ENCODE measurements at places on chromosomes 1 and 21. TPM values are rescaled to one million over a fixed set of nuclear protein-coding genes. Genes with fewer than 3 reads are reported as not detected.

DNA sequence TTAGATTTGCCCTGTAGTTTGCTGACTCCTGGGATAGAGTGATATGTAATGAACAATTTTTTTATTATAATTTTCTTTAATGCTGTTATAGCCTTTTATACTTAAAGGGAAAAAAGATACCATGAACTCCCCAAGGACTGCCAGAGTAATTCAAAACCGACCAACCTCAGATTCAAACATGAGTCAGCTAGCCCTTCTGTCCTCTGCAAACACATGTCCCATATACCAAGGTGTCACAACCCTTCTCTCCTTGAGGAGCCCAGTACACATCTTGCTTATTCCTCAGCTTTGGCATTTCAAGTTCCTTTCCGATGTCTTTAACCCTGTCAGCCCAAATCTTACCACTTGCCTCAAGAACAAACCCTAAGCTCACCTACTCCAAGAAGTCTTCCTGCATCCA lies 184.9 kb downstream of the KCNH1 start:
- H3K4me3 ChIP-seq = no peak overlapping the region
- no peak for DNase-seq
- H3K36me3 ChIP-seq = no peaks in the 10 kb centered on the region
- no peaks in the 10 kb centered on the region for H3K4me1 ChIP-seq

DNA sequence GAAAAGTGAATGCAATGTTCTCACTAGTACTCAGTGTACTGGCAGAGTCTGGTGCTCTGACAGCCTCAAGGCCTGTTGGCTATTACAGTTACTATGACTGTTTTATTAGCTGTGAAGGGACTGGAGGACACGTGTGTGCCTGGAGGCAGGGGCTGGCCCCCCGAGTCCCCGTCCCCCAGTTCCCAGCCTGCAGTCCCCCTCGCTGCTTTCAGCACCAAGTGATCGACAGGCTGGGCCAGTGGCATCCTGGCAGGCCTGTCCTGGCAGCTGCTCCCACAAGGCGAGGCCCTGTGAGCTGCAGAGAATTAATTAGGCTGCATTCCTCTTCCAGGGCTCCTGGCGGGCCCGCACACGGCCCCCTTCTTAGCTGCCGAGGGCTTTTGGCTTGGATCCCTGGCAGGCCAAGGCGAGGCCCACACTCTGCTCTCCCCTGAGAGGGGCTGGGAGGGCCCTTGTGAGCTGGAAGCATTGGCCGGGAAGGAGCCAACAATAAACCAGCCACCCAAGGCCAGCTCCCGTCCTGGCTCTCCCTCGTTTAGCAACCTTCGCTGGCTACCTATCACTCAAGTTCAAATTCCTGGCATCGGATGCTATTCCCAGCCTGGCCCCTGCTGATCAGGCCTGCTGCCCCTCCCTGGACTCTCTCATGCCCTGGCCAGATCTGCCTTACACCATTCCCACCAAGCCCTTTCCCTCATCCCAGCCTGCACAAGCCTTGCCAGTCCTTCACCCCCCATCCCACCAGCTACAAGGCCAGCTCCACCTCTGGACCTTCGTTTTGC lies 9.8 kb downstream of the EDN2 start:
- DNase-seq = no peak
- no peaks in the 10 kb centered on the region for H3K36me3 ChIP-seq

Gene GJC2
- 3.8 TPM for polyA plus RNA-seq

DNA sequence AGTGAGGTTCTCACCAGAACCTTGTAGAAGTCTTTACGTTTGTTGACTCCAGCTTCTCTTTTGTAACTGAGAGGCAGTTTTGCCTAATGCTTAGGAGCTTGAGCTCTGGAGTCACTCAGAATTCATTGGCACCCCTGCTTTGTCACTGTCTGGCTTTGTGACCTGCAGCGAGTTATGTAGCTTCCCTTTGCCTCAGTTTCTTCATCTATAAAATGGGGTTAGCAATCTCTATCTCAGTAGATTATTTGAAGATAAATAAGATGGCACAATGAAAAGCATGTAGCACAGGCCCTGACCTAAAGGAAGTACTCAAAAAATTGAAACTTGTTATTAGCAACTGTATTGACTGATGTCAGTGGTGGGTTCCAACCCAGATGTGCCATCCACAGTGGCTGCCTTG lies 8.1 kb downstream of the DHDDS start:
- H3K4me3 ChIP-seq = no peak overlapping the region
- no peaks in the 10 kb centered on the region for H3K27me3 ChIP-seq
- DNase-seq = no peak
- H3K36me3 ChIP-seq = no peaks in the 10 kb centered on the region

- DNase-seq = no peak
- no peak overlapping the region for H3K4me3 ChIP-seq
These were observed 218.7 kb downstream of the TM2D1 start for GRCh38 chr1:61506236-61506635.

DNA sequence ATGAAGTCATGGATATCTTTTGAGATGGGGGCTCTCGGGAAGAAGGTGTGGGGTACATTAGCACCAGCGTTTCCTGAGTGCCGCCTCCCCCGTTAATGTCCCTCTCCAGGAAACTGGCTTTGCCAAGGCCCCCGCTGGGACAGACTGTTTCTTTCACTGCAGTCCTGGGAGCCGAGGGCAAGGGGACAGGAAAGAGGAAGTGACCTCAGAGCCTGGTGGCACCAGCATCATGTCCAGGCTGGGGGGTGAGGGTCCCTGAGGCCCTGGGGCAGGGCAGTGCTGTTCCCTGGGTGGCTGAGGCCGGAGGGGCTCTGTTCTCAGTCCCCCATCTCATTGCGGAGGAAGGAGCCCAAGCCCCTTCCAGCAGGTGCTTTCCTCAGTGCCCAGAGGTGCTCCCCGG lies 5.8 kb downstream of the PFKL start:
- no peak overlapping the region for H3K27ac ChIP-seq
- no peaks in the 10 kb centered on the region for H3K36me3 ChIP-seq

Gene AADACL4
- not detected for polyA plus RNA-seq

GRCh38 chr1:213409208-213409631 lies 358.2 kb downstream of the RPS6KC1 start:
- H3K36me3 ChIP-seq = no peaks in the 10 kb centered on the region
- DNase-seq = no peak
- H3K4me1 ChIP-seq = no peaks in the 10 kb centered on the region
- H3K27me3 ChIP-seq = no peaks in the 10 kb centered on the region
- no peak overlapping the region for H3K27ac ChIP-seq

DNA sequence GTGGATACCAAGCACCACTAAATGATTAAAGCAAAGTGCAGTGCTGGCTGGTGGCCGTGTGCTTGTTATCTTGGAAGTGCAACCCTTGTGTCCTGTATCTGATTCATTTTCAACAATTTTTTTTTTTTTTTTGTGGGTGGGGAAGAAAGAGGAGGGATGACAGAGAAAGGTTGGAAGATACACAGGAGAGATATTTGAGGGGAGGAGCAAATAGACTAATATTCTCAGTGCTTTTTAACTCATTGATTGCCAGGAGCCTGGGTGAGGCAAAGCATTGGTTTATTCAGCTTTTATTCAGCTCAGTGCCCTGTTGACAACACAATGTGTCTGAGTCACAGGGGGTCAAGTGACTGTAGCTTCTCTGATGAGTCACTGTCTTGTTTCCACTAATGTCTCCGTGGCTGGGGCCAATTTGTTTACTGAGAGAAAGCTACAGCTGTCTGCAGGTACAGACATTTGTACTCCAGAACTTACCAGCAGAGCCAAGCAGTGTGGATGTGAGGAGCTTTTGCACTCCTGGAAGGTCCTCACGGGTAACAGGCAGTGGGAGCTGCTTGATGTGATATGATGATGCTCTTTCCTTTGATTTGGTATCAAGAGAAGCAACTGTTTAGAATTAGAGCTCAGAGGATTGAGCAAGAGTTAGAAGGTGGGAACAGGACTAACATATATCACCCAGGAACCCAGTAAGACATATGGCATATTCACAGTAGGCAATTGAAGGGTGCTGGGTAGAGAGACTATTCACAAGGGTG lies 23.6 kb upstream of the DNM3 start:
- no peaks in the 10 kb centered on the region for H3K27me3 ChIP-seq
- no peaks in the 10 kb centered on the region for H3K36me3 ChIP-seq
- H3K4me1 ChIP-seq = no peaks in the 10 kb centered on the region
- DNase-seq = no peak

DNA sequence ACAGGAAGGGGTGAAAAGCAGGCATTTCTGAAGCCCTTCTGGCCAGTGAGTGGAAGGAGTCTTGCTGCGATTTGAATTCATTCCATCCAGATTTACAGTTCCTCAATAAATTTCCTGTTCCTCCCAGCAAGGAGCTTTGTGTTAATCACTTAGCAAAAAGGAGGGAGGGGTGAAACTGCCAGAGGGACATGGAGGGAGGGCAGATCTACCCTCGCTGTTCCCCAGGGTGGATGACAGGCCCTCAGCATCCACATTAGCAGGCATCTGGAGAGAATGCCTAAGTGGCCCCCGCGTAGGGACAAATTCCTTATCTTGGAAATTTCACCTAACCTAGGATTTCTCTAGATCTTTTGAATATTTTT lies 1.2 kb downstream of the ETV3 start:
- no peaks in the 10 kb centered on the region for H3K36me3 ChIP-seq
- H3K4me3 ChIP-seq = peak overlapping the region; percentile 94
- H3K27me3 ChIP-seq = no peaks in the 10 kb centered on the region
- no peak for DNase-seq
- H3K27ac ChIP-seq = peak overlapping the region; percentile 17

Gene TRIM63
- polyA plus RNA-seq = 1.2 TPM

Gene VASH2
- polyA plus RNA-seq = 35.4 TPM

DNA sequence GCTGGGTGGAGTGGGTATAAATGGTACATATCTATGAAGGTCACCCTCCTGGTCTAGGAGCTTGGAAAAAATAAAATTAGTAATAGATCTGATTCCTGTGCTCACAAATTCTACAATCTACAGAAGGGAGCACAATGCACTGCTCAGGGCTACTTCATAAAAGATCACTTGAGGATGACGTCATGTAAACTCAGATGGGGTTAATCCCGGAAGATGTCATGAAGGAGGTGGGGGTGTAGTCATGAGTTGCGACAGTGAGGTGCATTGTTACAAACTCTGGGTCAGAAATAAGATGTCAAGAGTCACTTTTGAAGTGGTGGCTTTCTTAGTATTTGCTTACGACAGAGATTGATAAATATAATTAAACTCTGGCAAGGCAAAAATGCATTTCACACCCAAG lies 68.2 kb downstream of the LHX9 start:
- no peak overlapping the region for H3K27ac ChIP-seq
- no peaks in the 10 kb centered on the region for H3K4me1 ChIP-seq
- no peak for DNase-seq
- no peak overlapping the region for H3K4me3 ChIP-seq
- no peaks in the 10 kb centered on the region for H3K36me3 ChIP-seq

Data from left lung (tissue), 14 donors.